ENCODE measurements at places on chromosomes 5 and 9.

- no peak for DNase-seq
Observed at GRCh38 chr5:17070647-17071046, 134.6 kb upstream of the MYO10 start.

GRCh38 chr5:128036950-128037349 lies 46.6 kb upstream of the SLC12A2 start:
- DNase-seq: no peak

DNA sequence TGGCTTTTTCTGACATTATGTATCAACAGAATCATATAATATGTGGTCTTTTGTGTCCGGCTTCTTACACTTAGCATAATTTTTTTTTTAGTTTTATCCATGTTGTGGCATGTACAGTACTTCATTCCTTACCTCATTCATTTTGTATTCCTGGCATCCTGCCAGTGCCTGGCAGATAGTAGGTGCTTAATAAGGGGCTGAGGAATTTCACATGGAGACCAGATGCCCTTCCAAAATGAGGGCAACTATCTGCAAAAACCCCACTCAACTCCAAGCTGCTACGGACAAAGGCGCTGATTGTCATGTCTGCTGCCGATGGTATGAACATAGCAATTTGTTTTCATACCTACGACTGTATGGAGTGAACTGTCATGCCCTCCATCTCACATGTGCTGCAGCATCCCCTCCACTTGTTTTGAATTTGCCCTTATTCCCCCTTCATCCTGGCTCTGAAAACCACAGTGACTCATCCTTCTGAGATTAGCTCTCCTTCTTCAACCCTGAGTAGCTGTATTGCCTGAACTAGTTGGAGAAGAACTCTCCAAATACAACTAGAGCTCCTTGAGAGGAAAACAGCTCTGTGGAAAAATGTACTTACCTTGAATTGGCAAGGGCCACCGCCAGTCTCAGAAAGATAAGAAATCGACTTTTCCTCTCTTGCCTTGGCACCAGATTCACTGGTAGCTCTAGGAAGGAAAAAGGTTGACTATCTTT lies 41.3 kb upstream of the FOXE1 start:
- DNase-seq: no peak

- DNase-seq: no peak
Observed at GRCh38 chr9:132806723-132807421, 71.2 kb downstream of the AK8 start.

DNA sequence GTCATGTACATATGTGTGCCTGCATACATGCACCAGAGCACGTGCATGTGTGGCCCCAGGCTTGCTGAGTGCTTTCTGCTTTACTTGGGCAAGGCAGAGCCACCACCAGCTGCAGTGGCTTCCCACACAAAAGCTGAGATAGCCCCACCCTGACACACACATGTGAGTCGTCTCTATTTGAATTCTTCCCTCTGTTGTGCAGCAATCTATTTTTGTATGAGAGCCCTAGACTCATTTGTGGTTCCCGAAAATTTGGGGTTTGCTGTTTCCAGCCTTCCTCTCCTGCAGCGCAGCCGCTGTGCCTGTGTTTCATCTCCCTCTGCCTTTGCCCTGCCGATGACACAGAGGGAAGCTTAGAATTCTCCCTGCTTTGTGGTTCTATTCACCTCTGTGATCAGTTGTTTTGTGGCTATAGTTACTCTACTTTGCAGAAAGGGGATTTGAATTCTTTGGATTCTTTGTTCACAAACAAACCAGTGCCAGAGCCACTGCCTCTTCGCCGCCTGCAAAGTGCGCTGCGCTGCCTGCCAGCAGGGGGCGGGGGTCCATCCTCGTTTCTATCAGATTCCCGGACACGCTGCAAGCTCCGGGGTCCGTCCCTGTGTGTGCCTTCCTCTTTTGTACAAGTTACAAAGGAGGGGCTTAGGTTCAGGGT lies 95.8 kb upstream of the DAP start:
- no peak for DNase-seq

GRCh38 chr5:149917073-149917676 lies 27.4 kb downstream of the PDE6A start:
- no peak for DNase-seq

DNA sequence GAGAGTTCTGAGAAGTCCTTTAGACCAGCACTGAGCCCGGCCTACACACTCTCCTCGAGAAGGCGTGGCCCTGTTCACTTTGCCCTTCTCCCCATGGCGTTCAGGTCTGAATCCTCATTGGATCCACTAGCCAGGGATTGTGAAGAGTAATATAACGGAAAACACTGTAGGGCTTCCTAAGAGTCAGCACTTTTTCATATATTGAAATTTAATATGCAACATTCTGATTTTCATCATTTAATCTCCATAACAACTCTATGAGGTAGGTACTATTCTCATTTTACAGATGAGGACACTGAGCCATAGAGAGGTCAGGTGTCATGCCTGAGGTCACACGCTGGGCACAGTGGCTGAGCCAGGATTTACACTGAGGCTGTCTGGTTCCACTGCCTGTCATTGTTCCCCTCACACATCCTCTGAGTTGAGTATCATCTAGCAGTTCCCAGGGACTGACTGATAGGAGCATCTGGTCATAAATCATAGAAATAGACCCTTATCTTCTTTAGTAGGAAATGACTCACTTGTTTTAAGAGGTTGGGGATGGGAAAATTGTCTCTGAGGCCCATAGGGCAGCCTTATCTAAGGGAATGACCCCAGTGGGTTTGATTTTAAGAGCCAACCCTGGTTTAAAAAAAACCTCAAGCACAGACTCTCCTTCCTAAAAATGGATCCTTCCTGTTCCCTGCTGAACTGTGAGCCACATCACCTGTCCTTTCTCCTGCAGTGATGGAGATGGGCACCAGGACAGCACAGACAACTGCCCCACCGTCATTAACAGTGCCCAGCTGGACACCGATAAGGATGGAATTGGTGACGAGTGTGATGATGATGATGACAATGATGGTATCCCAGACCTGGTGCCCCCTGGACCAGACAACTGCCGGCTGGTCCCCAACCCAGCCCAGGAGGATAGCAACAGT lies 41.2 kb downstream of the THBS4 start:
- no peak for DNase-seq

DNA sequence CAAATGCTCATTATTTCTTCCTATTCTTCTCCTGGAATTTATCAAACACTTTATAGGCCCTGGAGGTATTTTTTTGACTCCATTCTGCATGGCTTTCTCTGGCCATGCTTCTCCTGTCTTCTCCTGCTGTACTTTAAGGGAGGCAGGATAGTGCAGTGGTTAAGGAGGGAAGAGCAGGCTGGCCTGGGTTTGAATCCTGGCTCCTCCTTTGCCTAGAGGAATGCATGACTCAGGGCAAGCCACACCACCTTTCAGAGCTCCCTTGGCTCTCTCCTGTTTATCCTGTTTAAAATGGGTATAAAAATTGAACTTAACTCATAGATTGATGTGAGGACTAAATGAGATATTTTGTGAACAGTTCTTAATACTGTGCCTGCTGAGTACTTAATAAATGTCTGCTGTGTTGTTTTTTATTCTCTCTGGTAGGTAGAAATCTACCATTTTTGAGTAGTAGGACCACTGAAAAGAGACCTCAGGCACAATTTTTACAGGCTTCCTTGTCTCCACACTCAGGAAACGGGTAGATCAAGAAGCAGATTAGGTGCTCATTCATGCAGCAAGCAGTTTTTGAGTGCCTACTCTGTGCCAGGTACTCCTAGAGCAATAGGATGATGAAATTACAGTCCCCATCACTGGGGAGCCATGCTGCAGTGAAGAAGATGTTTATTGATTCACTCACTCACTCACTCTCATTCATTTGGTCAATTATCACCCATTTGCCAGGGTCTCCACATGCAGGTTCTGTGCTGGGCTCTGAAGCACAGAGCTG lies 32.7 kb upstream of the ARAP3 start:
- no peak for DNase-seq

DNA sequence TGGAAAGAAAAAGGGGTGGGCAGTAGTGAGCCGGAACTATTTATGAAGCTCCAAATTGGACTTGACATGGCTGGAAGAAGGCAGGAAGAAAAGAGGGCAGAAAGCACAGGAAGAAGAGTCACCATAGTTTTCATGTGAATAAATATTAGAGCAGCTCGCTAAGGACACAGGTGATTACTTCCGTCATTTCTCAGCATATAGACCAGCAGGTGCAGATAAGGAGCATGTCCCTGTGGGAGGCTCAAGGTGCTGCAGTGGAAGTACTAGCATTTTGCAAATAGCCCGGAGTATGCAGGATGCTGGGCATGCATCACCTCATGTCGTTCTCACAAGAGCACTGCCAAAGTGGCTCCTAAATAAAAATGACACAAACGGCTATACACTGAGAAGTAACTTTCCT lies 71.3 kb upstream of the HTR4 start:
- DNase-seq: no peak

DNA sequence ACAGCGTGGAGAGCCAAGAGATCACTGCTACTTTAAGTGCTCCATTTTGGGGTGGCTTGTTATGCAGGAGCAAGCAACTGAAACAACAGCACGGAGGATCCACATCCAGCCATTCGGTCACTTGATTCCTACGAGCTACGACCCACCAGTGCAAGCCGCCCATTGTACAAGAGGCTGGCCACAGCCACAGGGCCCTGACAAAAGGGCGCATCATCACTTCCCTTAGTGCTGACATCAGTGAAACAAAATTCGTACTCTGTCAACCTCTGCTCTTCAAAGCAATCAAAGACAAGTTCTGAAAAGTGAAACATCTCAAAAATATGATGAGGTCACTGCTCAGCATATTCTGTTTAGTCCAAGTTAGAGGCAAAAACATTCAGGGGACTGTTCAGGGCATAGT lies 168.4 kb downstream of the GADD45G start:
- DNase-seq: no peak

- no peak for DNase-seq
Observed at GRCh38 chr9:136995772-136996311, 526 bp downstream of the CLIC3 start.
